ENCODE measurements at places on chromosomes 11 and 22.
A peak's percentile ranks its signal among the peaks of the same experiment; 100 is the strongest.

GRCh38 chr11:35945137-35945518 is 1.3 kb downstream of the LDLRAD3 start:
- no peak for DNase-seq

DNA sequence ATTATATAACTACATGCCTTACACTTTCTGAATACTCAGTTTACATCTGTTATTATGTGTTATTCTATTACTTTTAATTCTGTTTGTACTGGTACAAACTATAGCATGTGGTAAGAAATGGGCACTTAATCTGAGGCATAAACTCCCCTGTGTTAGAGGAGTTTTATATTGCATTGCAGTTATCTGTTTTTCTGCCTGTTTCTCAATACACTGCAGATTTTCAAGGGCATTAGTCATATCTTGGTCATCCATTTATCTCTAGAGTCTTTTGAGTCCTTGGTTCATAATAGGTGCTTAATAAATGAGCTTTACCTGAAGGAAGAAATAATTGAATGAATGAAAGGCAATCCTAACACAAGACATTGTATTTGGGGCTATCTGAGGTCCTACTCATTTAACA is 182.9 kb upstream of the CTSC start:
- no peak for DNase-seq

GRCh38 chr11:75563978-75564552 is 2.0 kb downstream of the SERPINH1 start:
- no peak for DNase-seq

GRCh38 chr11:3613998-3614741 is 27.6 kb downstream of the ART5 start:
- DNase-seq: no peak

GRCh38 chr11:20353829-20354434 is 9.6 kb upstream of the HTATIP2 start:
- peak; percentile 26 for DNase-seq

GRCh38 chr11:120563703-120564572 is 52.4 kb downstream of the GRIK4 start:
- no peak for DNase-seq

DNA sequence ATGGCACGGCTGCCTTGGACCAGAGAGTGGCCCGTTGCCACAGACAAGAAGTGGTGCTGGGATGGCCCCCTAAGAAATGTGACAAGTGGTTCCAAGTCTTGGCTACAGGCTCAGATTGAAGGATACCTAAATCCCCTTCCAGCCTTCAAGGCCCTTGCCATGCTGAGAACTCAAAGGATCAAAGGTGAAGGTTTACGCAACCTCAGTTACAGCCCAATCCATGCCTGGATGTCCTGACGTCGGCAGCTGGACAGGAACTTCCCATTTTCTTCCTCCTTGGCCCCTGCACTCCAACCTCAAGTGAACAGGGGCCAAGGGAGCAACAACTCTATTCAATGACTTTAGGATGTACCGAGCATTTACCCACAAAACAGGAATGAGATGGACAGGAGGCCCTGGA is 95.4 kb downstream of the DHCR7 start:
- no peak for DNase-seq

DNA sequence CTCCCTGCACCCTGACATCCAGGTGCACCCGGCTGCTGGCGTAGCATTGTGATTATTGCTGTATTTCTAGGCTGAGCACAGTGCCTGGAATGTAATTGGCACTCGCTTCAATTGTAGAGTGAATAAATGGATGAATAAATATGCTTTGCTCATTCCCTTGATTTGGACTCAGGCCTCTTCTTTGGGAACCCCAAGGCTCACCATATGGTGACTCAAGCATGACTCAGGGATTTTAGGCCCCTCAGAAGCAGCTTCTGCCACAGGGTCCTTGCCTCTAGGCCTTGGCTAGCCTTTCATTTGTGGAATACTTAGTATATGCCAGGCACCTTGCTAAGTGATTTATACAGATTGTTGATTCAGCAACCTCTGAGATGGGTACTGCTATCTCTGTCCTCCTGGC is 78.9 kb downstream of the GRIK4 start:
- no peak for DNase-seq

DNA sequence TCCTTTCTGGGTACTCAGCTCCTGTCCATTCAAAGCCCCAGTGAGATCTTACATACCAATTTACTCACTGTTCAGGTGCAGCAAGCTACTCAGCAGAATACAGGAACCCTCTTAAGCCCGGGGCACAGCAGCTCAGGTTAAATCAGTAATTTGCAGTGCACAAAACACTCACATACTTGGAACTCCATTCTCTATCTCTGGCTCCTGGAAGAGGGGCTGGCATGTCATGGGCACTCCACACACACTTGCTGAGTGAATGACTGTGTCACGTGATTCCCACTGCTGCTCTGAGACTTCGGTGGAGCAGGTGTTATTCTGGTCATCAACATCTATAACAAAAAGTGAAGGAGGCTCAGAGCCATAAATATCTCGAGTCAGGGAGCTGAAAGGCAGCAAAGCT is 157.3 kb upstream of the BDNF start:
- DNase-seq: no peak

GRCh38 chr11:72552399-72552910 is 118.1 kb upstream of the CLPB start:
- no peak for DNase-seq

DNA sequence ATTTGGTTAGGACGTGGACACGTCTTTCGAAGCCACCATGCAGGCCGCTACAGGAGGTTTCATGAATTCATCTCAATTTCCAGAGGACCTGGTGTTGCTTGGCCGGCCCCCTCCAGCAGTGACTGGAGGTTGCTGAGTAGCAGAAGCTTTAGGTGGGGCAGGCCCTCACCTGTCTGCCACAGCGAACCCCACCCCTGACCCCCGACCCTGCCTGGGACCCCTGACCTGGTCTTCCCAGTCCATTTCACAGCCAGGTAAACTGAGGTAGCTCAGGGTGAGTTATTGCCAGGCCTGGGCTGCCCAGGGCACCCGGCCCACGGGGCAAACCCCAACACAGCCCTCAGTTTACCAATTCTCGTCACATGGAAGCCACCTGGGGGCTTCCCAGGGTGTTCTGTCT is 39.1 kb upstream of the SMIM38 start:
- DNase-seq: no peak

- DNase-seq: no peak
These were observed 91.8 kb downstream of the DHCR7 start for GRCh38 chr11:71356280-71356876.

DNA sequence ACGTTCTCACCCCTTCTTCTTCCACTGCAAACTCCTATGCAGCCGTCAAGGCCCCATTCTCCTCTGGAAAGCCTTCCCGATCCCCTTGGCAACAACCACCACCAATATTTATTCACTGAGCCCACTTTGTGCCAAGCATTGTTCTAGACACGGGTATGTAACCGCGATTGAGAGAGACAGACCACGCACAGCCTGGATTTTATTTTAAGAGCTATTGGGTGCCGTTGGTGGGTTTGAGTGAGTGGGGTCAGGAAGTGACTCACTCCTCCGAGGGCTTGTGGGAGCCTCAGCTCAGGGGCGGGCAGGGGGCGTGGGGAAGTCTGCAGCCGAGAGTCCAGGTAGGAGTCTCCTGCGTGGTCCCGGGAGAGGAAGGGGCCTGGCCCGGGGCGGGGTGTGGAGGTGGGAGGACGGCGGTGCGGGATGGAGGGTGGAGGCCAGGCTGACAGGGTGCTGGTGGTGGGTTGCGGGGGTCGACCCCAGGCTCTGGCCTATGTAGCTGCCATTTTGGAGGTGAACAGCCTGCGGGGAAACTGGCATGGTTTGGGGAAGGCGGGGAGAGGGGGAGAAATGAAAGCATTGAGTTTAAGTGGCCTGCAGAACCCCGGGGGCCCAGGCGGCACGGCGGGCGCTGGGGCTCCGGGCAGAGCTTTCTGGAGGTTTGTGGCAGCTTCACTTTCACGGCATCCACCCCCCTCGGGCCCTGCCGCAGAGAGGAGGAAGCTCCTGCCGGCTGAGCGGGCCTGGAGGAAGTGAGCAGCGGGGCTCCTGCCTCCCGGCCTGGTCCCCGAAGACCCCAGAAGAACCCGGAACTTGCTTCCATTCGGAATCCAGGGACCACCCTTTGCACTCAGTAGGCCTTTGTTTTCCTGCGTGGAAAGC is 547 bp downstream of the PARVG start:
- peak; percentile 75 for DNase-seq

DNA sequence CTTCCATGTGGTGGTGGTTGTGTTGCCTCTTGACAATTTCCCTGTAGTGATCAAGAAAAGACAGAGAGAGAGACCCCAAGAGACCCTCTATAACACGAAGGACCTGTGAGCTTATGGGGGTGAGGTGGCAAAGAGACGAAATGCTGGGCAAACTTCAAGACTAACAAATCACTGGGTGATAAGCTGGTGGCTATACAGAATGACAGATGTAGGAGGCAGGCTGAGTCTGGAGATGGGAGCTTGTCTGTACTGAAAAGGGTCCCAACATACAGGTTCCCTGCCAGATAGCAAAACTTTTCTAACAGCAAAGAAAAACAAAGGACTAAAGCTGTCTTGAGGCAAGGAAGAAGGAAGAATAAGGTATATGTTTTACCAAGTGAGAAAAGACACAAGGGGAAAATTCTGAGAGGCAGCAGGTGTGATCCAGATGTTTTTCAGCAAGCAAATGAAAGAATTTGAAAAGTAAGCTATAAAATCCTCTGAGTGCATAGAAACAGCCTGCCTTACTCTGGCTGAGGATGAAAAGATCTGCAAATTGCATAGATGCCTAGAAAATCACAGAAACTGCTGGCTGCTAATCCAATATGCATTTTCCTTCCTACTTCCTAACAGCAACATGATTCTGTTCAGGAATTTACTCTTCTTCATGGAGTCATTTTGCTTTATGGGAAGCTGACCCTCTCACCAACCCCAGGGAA is 21.9 kb upstream of the LYVE1 start:
- no peak for DNase-seq

DNA sequence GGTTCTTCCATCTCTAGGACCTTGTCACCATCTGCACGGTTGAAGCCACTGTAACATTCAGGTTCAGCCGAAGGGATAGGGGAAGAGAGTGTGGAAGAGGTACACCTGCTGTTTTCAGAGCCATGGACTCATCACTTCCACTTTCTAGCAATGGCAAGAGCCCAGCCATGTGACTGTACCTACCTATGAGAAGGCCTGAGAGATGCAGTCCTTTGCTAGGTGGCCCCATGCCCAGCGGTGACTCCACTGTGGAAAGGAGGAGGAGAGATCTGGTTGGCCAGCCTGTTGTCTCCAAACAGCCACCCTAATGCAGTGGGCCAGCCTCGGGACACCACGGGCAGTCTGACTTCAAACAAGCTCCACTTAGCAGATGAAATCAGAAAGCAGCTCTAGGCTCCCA is 16.0 kb downstream of the RASD2 start:
- no peak for DNase-seq

DNA sequence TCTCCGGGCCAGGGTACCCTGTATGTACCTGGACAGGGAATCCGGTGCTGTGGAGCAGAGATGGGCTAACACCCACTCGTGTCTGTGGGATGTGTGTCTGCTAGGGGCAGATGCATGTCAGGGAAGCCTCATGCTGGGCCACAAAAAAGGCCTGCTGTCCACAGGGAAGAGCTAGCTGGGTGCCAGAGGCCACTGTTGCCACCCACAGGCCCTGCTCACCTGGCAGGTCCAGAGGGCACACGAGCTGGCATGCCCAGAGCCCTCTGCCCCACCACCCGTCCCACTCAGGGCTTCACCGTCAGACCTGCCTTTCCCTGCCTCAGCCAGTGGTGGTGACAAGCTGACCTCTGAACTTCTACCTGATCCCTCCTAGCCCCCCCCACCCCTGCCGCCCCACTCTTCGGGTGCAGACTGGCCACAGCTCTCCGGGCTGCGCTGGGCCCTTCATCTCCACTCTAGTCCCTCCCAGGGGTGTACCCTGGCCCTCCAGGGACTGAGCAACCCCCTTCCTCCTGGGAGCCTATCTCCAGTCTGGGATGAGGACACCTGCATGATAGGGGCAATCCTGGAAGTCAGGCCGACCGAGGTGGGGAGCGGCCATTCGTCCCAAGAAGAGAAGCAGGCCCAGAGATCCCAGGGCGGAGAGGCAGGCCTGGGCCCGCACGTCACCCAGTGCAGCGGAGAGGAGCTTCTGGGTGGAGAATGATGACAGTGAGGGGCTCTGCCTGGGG is 1.4 kb downstream of the SLC25A22 start:
- no peak for DNase-seq

- no peak for DNase-seq
These were observed 418.0 kb upstream of the SYN3 start for GRCh38 chr22:33476206-33476605.

- no peak for DNase-seq
These were observed 449.9 kb downstream of the OPCML start for GRCh38 chr11:133082453-133082781.

All from germinal center (tissue), 1 donor.